ENCODE measurements at places on chromosomes 3 and 15. TPM values are rescaled to one million over a fixed set of nuclear protein-coding genes. Genes with fewer than 3 reads are reported as not detected.

DNA sequence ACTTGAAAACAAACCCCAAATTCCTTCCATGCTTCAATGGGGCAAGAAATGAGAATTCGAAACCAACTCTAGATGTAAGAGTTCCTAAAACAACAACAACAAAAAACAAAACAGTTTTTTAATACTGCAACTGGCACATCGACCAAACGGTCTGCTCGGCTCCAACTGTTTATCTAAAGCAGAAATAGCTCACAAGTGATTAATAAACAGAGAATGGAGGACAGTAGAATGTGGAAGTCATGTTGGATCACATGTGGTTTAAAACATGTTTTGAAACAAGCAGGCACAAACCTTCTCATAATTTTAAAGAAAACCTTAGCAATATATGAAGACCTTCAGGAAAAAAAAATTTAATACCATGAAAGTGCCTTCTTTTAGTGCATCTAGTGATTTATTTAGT, 55.1 kb downstream of the SETMAR start:
- no peak for DNase-seq

DNA sequence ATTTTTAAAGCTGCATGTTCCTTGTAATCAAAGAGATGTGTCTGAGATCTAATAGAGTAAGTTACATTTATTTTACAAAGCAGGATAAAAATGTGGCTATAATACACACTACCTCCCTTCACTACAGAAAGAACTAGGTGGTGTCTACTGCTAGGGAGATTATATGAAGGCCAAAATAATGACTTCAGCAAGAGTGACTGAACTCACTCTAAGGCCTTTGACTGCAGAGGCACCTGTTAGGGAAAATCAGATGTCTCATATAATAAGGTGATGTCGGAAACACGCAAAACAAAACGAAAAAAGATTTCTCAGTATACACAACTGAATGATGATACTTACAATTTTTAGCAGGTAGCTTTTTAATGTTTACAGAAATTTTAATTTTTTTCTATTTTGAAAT, 19.1 kb downstream of the B3GNT5 start:
- no peak for DNase-seq

DNA sequence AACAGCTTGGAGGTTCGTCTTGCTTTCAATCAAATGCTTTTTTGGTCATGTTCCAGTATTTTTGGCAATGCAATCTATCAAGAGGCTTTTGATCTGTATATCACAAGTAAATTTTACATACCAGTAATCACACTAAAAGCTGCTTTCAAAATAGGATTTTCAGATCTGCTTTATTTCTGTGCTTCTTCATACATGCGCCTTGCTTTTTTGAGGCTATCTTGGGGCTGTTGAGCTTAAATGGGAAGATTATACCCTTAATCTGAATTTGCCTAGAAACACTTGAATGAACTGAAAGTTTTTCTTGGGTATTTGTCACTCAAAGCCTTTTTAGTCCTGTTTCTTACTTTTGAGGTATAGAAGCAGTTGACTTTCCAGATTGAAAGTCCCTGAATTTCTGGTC, 62.1 kb upstream of the DCBLD2 start:
- no peak for DNase-seq

- DNase-seq, result peak; percentile 32
These were observed 537.7 kb upstream of the MDFIC2 start for GRCh38 chr3:70849911-70850699.

DNA sequence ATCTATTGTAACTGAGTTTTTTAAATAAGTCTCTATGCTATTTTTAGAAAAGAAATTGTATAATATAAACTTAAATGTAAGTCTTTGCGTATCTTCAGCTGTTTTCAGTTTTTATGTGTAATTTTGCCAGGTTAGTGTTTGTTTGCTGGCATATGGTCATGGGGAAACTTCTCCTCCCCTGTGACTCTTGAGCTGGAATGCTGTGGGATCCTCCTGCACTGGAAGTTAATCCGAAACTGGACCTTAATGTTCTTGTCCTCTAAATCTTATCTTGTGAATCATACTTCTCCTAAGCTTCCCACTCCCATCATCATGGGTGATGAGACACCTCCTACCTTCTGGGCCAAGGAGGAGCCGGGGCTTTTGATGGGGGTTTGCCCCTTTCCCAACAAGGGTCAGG, 52.4 kb upstream of the CHST2 start:
- DNase-seq, result no peak

DNA sequence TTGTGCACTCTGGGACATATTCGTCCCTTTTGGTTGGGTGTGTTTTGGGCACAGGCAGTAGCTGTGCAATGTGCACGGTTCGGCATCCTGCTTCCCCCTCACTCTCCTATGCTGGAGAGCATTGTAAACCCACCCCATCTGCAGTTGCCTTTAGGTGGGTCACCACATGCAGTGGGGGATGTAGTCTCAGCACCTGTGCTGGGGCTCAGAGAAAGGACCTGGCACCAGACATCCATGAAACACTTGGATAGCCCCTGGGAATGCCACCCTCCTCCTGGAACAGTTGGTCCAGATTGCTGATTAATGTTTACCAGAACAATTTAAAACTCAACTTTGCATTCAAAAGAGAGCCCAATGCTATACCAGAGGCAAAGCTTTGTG, 123.9 kb upstream of the MEF2A start:
- no peak for DNase-seq

GRCh38 chr15:49877117-49877872, 241.7 kb downstream of the ATP8B4 start:
- no peak for DNase-seq

Gene SH2D7
- not detected for total RNA-seq

GRCh38 chr3:112767177-112767576, 79.5 kb downstream of the CD200R1L start:
- no peak for DNase-seq

Gene ZNF770
- 14.0 TPM for total RNA-seq

DNA sequence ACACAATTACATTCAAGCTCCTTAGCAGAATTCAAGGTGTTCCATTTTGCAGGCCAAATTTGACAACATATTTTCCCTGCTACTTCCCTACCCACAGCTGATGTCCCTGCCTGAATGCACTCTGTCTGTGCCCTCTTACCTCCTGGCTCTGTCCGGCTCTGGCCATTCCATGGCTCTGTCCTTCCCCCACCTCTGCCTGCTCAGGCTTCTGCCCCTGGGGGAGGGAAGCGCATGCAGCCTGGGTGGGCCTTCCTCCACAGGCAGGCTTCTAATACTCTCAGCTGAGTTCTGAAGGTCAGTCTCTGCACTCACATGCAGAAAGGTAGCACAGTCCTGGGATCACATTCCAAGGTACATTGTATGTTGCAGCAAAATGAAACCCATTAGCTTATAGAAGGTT, 113.6 kb upstream of the CACNA2D3 start:
- DNase-seq, result no peak

- DNase-seq, result no peak
These were observed 5.2 kb downstream of the PRKCD start for GRCh38 chr3:53166206-53166605.

Gene WDR49
- 1.4 TPM for total RNA-seq

DNA sequence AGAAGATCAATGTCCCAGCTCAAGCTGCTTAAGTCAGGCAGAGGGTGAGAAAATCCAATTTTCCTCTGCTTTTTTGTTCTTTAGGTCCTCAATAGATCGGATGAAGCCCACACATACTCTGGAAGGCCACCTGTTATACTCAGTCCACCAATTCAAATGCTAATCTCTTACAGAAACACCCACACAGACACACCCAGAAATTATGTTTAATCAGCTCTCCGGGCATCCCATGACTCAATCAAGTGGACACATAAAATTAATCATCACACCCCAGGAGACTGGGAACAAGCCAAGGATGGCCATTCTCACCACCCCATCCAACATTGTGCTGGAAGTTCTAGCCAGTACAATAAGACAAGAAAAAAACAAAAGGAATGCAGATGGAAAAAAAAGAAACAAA, 67.8 kb upstream of the SLC24A5 start:
- DNase-seq, result no peak

Gene PEX5L
- not detected for total RNA-seq

Gene SYNPR
- total RNA-seq, result 0.90 TPM

DNA sequence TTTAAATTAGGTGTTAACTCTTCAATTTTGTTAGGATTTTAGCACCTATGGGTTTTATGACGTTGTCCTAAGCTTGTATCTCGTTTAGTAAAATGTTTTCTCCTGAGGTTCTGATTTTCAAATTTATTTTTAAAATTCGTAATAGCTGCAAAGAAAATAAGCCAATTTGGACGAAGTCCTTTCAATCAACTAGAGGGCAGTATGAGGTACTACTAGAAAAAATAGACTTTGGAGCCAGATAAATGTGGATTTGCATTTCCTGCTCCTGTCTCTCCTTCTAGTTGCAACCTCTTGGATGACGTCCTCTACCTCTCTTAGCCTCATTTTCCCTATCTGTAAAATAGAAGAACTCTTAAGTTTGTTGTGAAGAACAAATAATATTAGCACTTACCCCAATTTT, 81.1 kb downstream of the SLTM start:
- no peak for DNase-seq

DNA sequence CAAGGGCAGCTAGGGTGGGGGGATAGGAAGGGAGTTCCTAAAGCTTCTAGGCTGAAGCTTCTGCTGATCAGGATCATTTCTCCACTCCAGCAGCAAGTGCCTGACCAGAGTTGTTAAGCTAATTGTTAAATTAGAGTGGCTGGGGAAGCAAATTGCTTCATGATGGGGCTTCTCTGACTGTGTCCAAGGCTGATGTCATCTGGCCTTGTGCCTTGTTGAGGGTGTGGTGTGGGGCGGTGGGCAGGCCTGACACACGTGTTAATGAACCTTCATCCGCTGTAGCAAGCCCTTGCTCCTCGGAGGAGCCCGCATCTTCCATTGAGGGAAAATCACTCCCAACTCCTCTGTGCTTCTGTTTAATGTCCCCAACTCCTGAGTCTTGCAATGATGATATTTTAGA, 84.3 kb upstream of the ROPN1 start:
- DNase-seq, result no peak

- DNase-seq, result no peak
These were observed 17.3 kb upstream of the NCK1 start for GRCh38 chr3:136844724-136845123.

DNA sequence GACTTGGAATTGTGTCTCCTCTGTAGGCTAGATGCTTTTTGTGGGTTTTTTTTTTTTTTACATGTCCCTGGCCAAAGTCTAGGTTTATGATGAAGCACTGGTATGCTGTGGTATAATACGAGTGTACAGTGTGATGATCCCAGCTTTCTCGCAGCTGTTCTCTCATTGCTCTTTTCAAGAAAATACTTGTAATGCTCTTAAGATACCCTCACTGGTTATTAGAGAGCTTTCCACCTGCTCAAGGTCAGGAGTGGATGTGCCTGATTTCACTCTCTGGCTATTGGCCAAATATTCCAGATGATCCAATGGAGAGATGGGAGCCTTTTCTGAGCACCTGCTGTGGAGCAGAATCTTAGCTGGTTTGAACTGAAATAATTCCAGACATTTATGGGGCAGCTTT, 215.1 kb downstream of the MYRIP start:
- no peak for DNase-seq

GRCh38 chr15:101277038-101277822, at the start of gene SELENOS:
SELENOS (minus strand) TSS chr15:101277485; CDS start chr15:101277417, 68 bp downstream.
- peak; percentile 98 for DNase-seq
